ENCODE measurements at places on chromosomes 2 and 18. TPM values are rescaled to one million over a fixed set of nuclear protein-coding genes. Genes with fewer than 3 reads are reported as not detected.

The MC4R gene
- 0.45 TPM for polyA plus RNA-seq

The SMAD2 gene
- polyA plus RNA-seq = 60.7 TPM

The KIF1A gene
- polyA plus RNA-seq = 4.4 TPM

The CPO gene
- polyA plus RNA-seq = 0.37 TPM

The LYG2 gene
- polyA plus RNA-seq = 0.25 TPM

The LONRF2 gene
- polyA plus RNA-seq = 1.2 TPM

The UGT1A1 gene
- polyA plus RNA-seq = not detected

Measured in hindlimb muscle (tissue), 1 donor.